ENCODE measurements at places on chromosomes 12 and 14.

DNA sequence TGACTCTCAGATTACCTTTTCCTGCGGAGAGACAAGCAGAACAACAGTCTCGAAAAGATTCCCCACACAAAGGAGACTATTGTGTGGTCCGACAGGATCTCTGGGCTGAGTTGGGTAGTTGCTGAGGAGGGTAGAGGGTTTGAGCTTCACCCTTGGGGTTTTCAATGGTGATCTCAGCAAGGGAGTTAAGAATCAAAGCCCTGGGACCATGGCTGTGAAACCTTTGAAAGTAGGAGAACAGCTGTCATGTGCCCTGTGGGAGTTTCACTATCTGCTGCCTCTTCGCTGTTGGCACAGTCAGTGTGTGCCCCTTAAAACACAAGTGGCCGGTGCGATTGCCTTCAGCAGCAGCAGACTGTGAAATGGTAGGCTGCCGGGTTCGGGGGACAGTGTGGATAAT lies 14.2 kb upstream of the PLEK2 start:
- no peak for DNase-seq

DNA sequence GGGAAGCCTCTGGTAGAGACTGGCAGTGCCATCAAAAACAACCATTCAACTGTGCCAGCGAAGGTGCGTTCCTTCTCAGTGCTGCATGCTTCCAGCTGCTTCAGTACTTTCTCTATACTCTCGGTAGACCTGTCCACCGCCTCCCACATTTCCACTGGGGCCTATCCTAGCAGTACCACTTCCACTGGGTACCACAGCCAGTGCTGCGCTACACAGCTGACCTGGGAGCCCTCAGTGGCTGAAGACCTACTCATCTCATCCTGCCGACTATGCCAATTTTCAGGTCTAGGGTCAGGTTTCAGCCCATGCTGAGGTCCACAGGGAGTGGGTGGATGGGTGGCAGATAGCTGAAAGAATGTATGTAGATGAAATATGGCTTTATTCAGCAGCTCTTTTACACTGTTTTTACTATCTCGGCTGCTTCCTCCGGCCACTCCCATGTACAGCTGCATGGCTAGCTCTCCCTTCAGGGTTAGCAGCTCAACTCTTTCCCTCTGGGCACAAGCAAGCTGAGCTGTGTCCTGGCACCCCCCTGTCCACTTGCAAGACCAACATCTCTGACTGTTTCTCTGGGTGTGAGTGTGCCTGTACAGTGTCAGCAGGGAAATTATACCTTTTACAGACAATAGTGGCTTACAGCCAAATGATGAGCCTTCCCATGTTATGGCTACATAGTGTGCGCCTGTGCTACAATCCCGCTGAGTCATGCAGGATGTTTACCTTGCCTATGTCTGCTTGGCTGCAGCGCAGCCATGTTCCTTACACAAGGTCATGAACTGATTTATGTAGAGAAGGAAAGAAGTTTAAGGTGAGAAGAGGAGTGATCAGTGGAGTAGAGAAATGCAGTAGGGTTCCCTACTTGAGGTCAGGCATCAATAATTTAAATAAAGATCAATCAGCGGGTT lies 125.7 kb upstream of the DDHD1 start:
- DNase-seq: peak; percentile 89

- DNase-seq: no peak
Observed at GRCh38 chr12:17528394-17528793, 561.6 kb downstream of the RERGL start.

DNA sequence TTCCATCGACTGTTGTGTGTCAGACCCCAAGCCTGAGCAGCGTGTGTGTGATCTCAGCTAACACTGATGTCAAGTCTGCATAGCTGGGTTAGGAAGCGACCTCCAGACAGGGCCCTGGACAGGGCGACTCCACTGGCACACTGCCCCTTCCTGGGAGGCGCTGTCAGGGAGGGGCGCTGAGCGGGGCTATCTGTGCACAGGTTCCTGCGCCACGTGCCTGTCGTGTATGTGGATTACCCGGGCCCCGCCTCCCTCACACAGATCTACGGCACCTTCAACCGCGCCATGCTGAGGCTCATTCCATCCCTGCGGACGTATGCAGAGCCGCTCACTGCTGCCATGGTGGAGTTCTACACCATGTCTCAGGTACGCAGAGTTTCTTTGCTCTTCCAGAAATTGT lies 53.9 kb downstream of the DYNC1H1 start:
- DNase-seq: no peak

DNA sequence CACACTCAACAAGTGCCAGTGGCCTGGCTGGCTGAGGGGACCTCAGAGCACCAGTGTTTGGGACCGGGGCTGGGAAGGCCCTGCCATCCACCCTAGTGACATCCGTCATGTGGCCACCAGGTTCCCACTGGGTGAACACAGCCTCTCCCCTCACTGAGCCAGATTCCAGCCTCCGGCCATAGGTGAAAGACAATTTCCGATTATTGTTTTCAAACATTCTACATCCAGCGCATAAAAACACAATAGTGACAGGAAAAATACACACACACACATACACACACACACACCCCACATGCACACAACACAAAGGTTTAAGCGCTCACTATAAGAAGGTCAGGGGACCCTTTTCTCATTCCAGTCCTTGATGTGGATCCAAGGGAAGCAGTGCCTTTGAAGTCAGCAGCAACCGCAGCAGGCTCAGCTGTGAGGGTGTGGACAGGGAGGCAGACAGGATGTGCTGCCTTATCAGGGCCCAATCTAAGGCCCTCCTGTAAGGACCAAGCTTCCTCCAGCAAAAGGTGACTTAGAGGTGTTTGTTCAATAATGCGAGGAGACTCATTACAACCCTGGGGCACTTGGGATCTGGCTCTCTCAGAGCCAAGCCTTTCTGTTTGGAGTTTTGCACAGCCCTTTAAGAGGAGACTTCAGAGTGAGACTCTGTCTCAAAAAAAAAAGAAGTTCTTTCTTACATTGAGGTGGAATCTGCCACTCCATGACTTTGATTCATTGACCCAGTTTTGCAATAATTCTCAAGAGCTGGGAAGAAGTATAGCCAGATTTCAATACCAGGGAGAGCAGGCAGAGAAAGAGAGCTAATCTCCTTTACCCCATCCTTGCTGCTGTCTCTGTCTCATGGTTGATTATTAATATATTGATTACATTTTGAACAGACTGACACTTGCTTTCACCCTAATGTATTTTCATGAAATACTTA lies 227.8 kb downstream of the ZFP36L1 start:
- peak; percentile 82 for DNase-seq

- DNase-seq: peak; percentile 46
Observed at GRCh38 chr12:123571343-123571813, 13.0 kb upstream of the TMED2 start.

DNA sequence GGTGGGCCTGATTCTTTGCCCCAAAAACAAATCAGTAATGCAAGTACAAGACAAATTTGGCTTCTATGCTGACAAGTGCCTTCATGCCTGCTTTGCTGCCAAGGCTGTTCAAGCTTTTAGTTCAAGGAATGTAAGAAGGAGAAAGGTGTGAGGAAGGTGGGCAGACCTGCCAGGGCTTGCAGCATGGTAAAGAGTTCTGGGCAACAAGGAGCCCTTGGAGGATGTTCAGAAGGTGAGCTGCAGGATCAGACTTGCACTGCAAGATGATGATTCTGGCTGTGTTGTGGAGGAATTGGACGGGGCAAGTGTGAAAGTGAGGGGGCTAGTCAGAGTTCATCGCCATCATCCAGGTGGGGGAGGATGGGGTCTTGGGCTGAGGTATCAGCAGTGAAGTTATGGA lies 167.9 kb downstream of the NUAK1 start:
- DNase-seq: no peak

DNA sequence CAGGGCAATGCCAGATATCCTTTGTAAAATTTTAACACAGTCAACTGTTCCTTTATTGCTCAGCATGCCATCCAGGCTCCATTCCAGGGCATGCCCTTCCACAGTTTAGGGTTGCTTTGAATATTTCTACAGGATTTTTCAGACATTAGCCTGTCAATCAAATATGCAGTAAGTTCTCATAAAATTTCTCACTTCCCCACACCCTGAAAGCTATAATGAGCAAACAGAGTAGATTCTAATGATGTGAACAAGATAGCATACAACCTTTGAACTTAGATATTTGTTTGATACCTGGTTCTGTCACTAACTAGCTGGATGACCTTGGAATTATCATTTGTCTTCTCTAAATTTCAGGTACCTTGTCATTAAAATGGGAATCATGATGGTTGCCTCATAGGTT lies 251.2 kb downstream of the SYT1 start:
- DNase-seq: no peak

GRCh38 chr14:59481871-59482540 lies 2.2 kb downstream of the L3HYPDH start:
- peak; percentile 26 for DNase-seq

GRCh38 chr12:108884116-108885012 lies 4.5 kb downstream of the DAO start:
- DNase-seq: peak; percentile 55

- DNase-seq: peak; percentile 6
Observed at GRCh38 chr14:21880918-21881317, 207.3 kb upstream of the OR4E1 start.

DNA sequence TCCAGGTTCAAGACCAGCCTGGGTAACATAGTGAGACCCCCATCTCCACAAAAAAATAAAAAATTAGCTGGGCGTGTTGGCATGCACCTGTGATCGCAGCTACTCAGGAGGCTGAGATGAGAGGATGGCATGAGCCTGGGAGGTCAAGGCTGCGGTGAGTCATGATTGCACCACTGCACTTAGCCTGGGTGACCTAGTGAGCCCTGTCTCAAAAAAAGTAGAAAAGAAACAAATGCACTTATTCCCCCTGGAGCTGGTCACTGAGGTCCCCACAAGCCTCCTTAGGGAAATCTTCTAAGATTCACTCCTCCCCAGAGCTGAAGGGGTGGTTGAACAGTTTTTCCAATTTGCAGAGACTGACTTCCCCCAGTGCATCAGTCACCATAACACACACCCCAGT lies 1.6 kb downstream of the CD9 start:
- DNase-seq: no peak

- DNase-seq: peak; percentile 86
Observed at GRCh38 chr14:51395361-51395849, 155.4 kb downstream of the TMX1 start.

DNA sequence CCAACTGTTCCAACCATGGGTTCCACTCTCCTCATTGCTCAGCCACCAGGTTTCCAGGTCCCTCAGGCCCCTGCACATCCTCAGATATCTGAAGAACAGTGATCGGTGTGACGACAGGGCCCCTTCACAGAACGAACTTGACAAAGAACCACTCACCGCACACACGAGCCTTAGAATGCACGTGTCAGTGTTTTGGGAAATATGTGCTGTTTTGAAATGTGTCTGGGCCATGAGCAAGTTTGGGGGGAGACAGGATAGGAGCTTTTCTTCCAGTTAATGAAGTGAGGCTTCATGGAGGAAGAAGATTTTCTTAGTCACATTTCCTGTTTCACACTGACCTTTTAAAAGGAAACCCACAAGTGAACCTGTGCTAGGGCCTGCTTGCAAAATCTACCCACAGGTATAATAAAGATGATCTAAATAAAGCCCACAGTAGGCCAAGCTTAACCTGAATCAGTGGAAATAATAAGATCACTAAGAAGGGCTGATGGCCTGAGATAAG lies 58.6 kb downstream of the ZFP36L1 start:
- DNase-seq: no peak

GRCh38 chr14:33375786-33376185 lies 437.1 kb downstream of the NPAS3 start:
- DNase-seq: no peak

- no peak for DNase-seq
Observed at GRCh38 chr12:122354958-122355641, 67.4 kb downstream of the CLIP1 start.

- no peak for DNase-seq
Observed at GRCh38 chr14:92461891-92462290, 51.7 kb upstream of the RIN3 start.

DNA sequence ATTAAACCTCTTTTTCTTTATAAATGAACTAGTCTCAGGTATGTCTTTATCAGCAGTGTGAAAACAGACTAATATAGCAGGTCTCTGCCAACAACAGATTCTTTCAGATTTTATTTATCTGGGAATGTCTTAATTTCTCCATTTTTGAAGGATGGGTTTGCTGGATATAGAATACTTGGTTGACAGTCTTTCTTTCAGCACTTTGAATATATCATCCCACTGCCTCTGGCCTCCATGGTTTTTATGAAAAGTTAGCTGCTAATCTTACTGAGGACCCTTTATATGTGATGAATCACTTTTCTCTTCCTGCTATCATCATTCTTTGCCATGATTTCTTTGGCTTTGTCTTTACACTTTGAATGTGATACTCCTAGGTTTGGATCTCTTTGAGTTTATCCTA lies 148.0 kb downstream of the ANO6 start:
- no peak for DNase-seq

GRCh38 chr14:104009297-104009696 lies 67.0 kb upstream of the RD3L start:
- no peak for DNase-seq

GRCh38 chr12:78641837-78642423 lies 222.6 kb upstream of the SYT1 start:
- no peak for DNase-seq

GRCh38 chr12:13275241-13276085 lies 78.9 kb downstream of the EMP1 start:
- DNase-seq: no peak

DNA sequence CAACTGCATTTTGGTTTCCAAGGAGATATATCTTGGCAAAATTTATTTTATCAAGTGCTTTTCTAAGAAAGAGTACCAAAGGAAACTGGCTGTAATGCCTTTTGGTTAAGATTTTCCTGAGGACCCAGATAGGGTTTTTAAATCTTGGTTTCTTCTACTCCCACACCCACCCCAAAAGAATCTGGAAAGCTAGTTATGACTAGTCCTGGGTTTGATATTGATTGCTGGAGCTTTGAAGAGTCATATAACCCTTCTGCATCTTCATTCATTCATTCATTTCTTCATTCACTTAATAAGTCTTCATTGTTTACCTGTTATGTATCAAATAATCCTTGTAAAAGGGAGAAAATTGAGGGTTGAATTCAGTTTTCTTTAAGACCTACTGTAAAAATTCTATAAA lies 425.2 kb downstream of the PCNX1 start:
- DNase-seq: no peak

- DNase-seq: peak; percentile 65
Observed at GRCh38 chr14:68564191-68564825, 228.6 kb downstream of the ZFP36L1 start.

- no peak for DNase-seq
Observed at GRCh38 chr14:32374155-32374554, 45.1 kb downstream of the AKAP6 start.

GRCh38 chr12:114395755-114396152 lies 10.2 kb downstream of the TBX5 start:
- peak; percentile 63 for DNase-seq

DNA sequence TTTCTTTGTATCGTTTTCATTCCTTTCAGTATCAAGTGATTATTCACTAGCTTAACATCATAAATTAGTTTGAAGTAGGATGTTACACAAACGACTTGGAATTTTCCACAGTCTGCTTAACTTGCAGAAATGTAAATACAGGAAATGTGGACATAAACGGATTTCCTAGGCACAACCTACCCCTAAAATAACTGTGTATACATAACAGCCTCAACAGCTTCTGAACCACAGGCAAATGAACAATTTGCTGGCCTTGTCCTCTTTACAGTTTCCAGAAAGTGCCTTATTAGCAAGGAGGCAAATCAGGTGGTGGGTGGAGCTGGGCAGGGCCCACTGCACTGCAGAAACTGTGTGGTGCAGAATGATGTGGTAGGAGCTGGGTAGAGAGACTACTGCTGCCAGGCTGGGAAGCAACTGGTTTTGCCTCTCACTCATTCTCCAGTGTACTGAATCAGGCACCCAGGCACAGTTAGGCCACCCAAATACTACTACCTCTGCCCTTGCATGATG lies 14.1 kb downstream of the DRAM1 start:
- peak; percentile 52 for DNase-seq

- peak; percentile 91 for DNase-seq
Observed at GRCh38 chr12:121795034-121795968, 1.8 kb upstream of the RHOF start.

Measured in Daoy (cell line).